ENCODE measurements at places on chromosomes 4 and X.

GRCh38 chrX:47360423-47361179 is 9.8 kb upstream of the ZNF157 start:
- no peak for DNase-seq

- DNase-seq: no peak
Measured at GRCh38 chr4:98748609-98749008, 90.2 kb upstream of the TSPAN5 start.

GRCh38 chr4:153255233-153255632 is 51.0 kb downstream of the TRIM2 start:
- no peak for DNase-seq

DNA sequence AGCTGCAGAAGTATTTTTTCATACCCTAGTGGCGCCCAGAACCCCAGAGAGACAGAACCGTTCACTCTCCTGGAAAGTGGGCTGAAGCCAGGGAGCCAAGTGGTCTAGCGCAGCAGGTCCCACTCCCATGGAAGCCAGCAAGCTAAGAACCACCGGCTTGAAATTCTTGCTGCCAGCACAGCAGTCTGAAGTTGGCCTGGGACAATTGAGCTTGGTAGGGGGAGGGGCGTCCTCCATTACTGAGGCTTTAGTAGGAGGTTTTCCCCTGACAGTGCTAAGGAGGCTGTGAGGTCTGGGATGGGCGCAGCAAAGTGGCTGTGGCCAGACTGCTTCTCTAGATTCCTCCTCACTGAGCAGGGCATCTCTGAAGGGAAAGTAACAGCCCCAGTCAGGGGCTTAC is 84.5 kb upstream of the ATXN3L start:
- DNase-seq: no peak

GRCh38 chr4:40243386-40243948 is 46.6 kb downstream of the RHOH start:
- no peak for DNase-seq

GRCh38 chr4:48269861-48270522 is 354 bp upstream of the TEC start:
- peak; percentile 25 for DNase-seq

GRCh38 chrX:78024349-78025059 is 55.1 kb upstream of the PGAM4 start:
- DNase-seq: no peak

DNA sequence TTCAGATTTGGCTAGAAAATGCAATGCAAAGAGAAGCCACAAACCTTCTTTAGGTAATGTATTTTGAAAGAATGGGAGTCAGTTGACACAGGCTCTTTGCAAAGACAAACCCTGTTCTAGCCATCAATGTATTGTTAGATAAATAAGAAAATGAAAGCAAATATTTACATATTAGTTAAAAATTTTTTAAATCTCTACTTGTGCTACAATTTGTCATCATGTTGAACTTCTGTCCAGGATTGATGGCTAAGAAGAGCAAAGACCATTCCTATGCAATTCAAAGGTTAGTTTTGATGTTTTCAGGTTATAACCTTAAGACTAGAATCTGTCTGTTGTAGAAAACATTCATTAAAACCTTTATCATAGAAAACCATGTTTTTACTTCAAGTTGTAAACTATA is 788.8 kb upstream of the FTHL17 start:
- no peak for DNase-seq

- no peak for DNase-seq
Measured at GRCh38 chr4:171397175-171397574, 416.0 kb upstream of the GALNTL6 start.

- DNase-seq: no peak
Measured at GRCh38 chr4:4362991-4363697, 23.8 kb upstream of the NSG1 start.

- peak; percentile 22 for DNase-seq
Measured at GRCh38 chrX:53089224-53089842, 4.6 kb upstream of the KANTR start.

GRCh38 chr4:61923179-61923578 is 723.1 kb downstream of the ADGRL3 start:
- DNase-seq: no peak

DNA sequence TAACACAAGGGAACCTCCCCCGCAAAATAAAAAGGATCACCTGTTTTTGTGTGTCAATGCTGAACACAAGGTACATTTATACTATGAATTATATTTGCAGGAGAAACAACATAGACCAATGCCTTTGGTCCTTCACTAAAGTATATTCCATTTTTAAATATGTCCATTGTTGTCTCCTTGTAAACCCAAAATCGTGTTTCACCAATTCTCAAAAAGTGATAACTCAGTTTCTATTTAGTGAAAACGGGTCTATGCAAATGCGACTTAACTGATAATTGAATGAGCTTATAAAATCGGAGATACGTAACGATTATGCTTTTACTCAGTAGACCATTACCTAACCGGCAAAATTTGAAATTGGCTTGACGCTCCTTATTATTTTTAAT is 2.1 kb downstream of the BRWD3 start:
- DNase-seq: no peak

DNA sequence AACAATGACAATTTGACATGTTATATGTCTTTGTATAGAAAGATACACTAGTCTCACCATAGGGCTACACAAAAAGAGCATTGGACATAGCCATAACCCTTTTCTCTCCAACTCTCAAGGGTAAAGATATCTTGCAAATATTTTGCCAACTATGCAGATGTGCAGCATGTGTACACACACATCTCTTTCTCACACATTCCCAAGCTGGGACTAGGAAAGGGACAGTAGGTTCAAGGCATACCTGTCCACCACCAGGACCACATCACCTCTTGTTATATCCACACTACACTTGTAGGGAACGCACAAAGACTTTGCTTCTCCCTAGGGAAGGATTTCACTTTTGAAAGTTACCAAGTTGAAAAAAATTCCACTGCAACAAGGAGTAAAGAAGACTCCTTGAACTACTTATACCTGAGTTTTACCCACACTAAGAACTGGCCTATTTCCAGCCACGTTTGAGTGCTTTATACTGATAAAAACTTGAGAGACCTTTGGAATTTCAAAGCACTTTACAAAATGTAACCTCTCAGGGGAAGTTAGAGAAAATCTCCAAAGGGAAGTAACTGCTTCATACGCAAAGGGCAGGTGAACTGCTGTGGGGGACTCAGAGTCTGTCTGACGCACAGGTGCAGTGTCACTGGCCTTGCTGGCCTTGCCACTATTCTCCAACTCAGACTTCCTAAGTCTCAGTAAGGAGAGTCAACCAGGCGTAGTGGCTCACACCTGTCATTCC is 36.9 kb downstream of the NR3C2 start:
- DNase-seq: no peak

- no peak for DNase-seq
Measured at GRCh38 chr4:83629945-83630721, 94.2 kb downstream of the GPAT3 start.

GRCh38 chrX:151974336-151975227 is at the start of gene GABRE:
Gene GABRE, minus strand, starts transcription at chrX:151974676. Its CDS starts 51 bp downstream, at chrX:151974625.
- no peak for DNase-seq

GRCh38 chrX:73577361-73577760 is 14.4 kb downstream of the CHIC1 start:
- peak; percentile 14 for DNase-seq

GRCh38 chrX:133399411-133399810 is 15.9 kb downstream of the GPC4 start:
- no peak for DNase-seq

- DNase-seq: no peak
Measured at GRCh38 chr4:88933414-88934160, 123.4 kb downstream of the FAM13A start.

DNA sequence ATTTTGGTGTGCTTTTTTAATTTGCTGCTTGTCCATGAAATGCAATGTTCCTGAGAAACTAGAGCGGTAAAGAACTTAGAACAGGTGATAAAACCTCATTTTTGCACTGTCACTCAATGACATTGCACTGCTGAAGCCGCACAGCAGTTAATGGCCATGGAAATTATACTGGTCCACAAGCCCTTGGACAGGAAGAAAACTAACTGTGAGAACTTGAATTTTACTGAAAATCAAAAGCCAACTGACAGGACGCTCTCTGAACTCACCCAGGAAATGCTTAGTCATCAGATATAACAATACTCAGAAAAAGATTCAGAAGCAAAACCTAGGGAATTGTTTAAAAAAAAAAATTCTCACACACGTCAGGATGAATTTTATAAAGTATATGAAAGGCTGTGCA is 246.4 kb upstream of the SLC7A11 start:
- DNase-seq: no peak

- peak; percentile 76 for DNase-seq
Measured at GRCh38 chr4:176380352-176381157, 60.8 kb downstream of the SPCS3 start.

DNA sequence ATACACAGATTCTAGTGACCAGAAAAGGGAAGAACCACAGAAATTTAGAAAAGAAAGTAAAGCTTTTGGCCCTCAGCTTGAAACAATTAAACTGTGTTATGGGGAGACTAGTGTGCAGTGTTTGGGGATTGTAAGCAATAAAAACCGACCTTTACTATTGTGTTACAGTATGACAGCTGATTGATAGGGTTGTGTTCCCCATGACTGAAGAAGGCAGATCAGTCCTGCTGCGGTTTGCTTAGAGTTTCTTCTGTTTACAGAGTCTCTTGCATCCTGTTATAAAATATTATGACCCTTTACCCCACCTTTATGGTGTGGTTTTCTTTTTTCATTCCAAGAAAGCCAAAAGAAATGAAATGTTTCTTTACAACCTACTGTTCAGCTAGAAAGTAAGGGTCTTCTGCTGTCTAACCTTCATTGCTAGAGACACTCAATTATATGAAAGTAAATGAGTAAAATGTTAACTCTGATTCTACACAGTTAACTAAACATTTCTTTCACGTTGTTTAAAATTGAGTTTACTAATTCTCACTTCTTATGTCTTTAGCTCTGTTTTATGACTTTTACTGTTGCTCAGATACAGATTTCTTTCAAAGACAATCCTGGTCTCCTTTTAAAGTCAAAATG is 18.1 kb downstream of the CHIC1 start:
- no peak for DNase-seq

- DNase-seq: no peak
Measured at GRCh38 chr4:70291341-70291740, 43.4 kb upstream of the CABS1 start.

DNA sequence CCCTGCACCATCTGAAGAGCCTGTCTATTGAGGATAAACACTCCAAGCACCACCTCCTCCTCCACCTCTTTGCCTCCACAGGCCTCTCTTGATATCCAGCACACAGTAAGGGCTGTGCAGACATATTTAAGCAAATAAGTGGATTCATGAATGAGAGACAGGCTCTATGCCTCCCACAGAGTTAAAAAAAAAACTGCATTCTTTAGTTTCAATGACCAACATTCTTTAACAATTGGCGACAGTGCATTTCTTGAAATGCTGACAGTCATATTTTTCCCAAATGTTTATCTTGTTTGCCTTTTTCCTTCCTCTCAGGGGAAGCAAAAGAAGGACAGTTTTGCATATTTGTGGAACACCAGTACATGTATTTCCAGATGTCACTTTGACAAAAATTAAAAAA is 38.6 kb downstream of the MXRA5 start:
- DNase-seq: no peak

GRCh38 chrX:15245896-15246295 is 24.0 kb downstream of the ASB9 start:
- DNase-seq: no peak

GRCh38 chr4:112908511-112908910 is 140.9 kb upstream of the ANK2 start:
- no peak for DNase-seq

DNA sequence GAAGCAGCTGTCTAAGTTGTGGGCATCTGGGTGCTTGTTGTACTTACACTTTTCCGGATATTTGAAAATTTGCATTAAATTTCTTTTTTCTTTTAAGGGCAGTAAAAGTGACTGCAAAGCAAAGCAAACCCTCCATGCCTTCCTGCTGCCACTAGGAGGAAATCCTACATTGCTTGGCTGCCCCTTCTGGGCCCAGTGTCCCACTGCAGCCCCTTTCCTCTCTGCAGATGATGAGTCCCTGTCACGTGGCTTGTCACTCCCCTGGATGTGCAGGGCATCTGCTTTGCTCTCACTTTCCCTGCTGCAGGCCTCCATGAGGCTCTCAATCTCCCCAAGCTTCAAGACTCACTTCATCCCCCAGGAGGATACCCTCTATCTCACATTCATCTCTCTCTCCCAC is 12.7 kb downstream of the TSR2 start:
- DNase-seq: peak; percentile 1

DNA sequence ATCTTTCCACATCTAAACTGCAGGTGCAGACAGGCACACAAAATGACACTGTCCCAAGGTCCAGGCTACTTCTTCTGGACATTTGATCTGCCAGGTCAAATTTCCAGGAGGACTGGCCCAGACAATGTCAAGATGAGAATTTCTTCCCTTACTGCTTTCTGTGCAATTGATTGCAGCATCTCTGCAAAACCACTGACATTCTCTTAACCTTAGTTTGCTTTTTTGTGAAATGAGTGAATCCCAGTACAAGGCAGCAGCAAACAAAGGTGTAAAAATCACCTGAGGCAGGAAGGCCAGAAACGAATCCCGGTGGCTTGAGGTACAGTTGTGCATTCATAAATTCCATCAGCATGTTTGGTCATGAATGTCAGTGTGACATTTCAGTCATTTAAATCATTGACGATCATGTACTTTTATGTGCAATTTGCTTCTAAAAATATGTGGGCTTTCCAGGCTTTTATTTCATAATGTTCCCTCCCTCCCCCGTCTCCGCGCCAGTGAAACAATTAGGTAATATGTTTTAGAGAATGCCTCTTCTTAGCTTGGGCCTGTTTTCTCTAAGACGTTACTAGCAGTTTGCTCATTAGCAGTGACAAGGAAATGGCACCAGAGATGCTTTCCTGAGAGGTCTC is 39.1 kb downstream of the NHS start:
- no peak for DNase-seq

GRCh38 chrX:23745786-23746185 is 2.7 kb upstream of the ACOT9 start:
- DNase-seq: no peak

- DNase-seq: no peak
Measured at GRCh38 chrX:129724754-129725153, 14.0 kb upstream of the XPNPEP2 start.

DNA sequence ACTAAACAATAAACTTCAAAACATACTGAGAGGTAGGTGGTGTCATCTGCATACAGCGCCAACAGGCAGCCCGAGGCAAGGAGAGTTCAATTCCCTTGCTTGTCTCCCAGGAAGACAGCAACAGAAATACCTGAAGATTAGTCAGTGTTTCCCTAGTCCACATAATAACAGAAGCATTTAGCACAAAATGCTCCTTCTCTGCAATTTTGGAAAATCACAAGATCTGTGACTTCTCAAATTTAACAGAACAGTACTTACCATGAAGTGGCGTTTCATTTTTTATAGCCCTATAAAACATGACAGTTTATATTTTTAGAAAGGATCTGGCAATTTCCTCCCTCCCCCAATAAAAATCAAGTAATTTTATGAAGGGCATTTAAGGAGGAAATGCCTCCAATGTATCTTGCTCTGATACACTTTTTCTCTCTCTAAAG is 67.1 kb upstream of the MYOZ2 start:
- DNase-seq: no peak

DNA sequence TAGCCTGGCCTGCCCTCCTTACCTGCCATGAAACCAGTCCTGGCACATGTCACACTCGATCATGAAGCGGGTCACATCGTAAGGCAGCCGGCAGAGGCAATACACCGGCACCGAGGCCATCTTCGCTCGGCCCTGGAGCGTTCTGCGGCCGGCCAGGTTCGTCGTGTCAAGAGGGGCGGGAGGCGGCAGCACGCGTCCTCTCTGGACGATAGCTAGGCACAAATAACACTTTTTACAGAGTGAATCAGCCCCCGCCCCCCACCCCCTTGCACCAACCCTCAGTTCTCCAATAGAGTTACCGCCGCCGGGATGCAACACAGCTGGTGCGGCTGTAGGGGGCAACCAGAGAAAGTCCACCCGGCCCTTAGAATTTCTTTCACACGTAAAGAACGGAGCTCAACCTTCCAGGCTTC is 1.7 kb downstream of the PHF8 start:
- peak; percentile 49 for DNase-seq

All from COR-L47 (cell line).